ENCODE measurements at places on chromosomes 4 and X. TPM values are rescaled to one million over a fixed set of nuclear protein-coding genes. Genes with fewer than 3 reads are reported as not detected.

Gene HPGD
- 4.9 TPM for total RNA-seq

Gene SLC16A2
- total RNA-seq, result 5.2 TPM

Gene CYLC1
- not detected for total RNA-seq

Gene HTN1
- total RNA-seq, result not detected

Gene NALF2
- total RNA-seq, result not detected

Gene CRLF2
- total RNA-seq, result not detected

Gene EREG
- total RNA-seq, result 2.0 TPM

Gene RBMXL3
- not detected for total RNA-seq

Gene NUDT11
- 8.5 TPM for total RNA-seq

Gene OPN1LW
- total RNA-seq, result not detected

Gene CACNA1F
- total RNA-seq, result not detected

Gene RHOXF1
- not detected for total RNA-seq

Gene RRH
- total RNA-seq, result not detected

Gene SHROOM2
- total RNA-seq, result 18.1 TPM

Gene PRRG3
- not detected for total RNA-seq

Gene FHDC1
- total RNA-seq, result 2.2 TPM

Gene PLAC8
- 0.98 TPM for total RNA-seq

Gene NUP62CL
- total RNA-seq, result 1.8 TPM

Gene BTC
- 1.5 TPM for total RNA-seq

Gene SERPINA7
- not detected for total RNA-seq

Gene ALB
- not detected for total RNA-seq

Gene UCHL1
- total RNA-seq, result 675 TPM

Gene TMEM31
- not detected for total RNA-seq

Gene CXCL11
- not detected for total RNA-seq

Gene TMPRSS11B
- total RNA-seq, result not detected

Gene LGI2
- total RNA-seq, result under 0.01 TPM

Gene PGRMC1
- total RNA-seq, result 158 TPM

Gene DNAAF6
- not detected for total RNA-seq

Gene NCAPG
- 1.4 TPM for total RNA-seq

Gene ZAR1
- not detected for total RNA-seq

Gene OTC
- total RNA-seq, result not detected

Gene FHL1
- 55.3 TPM for total RNA-seq

Gene MAP7D2
- total RNA-seq, result 0.65 TPM

Gene FREM3
- total RNA-seq, result not detected

Gene DLG3
- 22.1 TPM for total RNA-seq

Gene MSX1
- 0.16 TPM for total RNA-seq

Gene GLRA3
- total RNA-seq, result not detected

Gene DMRTC1B
- not detected for total RNA-seq

Gene MGAT4D
- not detected for total RNA-seq

Gene TLL1
- 10.9 TPM for total RNA-seq

Gene CSAG3
- not detected for total RNA-seq

Gene MAGEA2
- not detected for total RNA-seq

Gene CT45A2
- total RNA-seq, result not detected
